ENCODE measurements at places on chromosomes 2 and 18.

DNA sequence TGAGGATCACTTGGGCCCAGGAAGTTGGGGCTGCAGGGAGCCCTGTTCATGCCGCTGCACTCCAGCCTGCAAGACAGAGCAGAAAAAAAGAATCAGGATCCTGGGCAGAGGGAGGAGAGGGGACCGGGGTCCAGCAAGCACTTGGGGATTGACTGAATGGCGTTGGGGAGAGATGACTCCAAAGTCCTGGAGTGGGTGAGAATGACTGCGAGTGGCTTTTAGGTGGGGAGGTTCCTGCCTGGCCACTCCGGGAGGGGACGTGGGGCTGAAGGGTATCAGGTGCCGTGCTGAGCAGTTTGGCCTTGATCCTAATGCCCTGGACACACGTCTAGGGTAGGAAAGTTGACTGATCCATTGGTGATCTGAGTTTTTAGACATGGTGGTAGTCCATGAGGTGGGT lies 3.5 kb upstream of the NFATC1 start:
- DNase-seq: peak; percentile 20

DNA sequence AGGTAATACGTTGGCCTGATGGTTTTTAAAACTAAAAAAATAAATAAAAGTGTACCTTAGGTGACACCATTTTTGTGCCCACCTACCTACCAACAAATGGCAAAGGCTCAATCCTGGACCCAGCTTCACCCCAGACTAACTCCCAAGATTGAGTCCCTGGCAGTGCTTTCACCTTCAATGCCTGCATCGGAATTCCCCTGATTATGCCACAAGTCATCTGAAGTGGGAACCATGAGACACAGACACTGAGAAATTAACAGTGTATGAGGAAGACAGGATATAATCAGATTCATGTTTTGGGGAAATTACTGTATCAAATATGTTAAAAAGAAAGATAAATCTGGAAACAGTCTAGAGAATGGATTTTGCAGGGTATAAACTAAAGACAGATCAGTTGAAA lies 41.6 kb downstream of the ZBTB14 start:
- no peak for DNase-seq

- DNase-seq: no peak
Observed at GRCh38 chr2:166892397-166892796, 4.1 kb downstream of the XIRP2 start.

DNA sequence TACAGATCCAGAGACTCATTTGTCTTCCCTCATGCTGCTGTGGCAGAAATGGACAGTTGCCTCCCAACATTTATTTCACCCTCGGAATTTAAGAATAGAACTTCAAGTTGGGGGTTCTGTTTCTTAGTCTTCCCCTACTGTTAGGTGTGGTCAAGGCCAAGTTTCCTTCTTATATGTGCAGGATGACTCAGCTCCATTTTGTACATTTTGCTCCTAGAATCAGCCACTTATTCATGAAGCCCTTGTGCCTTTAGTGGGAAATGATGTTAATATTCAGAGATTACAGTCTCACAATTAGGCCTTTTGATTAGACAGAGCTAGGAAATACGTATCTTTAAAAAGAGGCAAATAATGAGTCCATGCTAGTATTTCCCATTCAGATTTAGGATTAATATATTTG lies 46.2 kb upstream of the ELOA2 start:
- DNase-seq: no peak

DNA sequence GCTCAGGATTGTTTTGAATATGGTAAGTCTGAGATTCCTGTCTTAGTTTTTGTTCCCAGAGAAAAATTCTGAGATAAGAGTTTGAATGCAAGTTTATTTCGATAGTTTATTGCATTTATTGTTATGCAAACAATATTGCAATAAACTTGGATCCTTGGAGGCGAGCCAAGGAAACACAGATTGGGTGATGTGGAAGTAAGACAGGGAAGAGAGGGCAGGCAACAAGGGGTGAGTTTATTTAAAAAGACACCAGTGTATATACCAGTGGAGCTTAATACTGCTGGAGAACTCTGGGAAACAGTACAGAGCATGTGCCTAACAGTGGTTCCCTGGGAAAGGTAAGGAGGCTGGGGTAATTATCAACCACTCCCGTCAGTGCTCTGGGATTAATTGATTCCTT lies 87.5 kb upstream of the NEDD4L start:
- no peak for DNase-seq

- DNase-seq: no peak
Observed at GRCh38 chr2:202491514-202491913, 115.4 kb downstream of the BMPR2 start.

DNA sequence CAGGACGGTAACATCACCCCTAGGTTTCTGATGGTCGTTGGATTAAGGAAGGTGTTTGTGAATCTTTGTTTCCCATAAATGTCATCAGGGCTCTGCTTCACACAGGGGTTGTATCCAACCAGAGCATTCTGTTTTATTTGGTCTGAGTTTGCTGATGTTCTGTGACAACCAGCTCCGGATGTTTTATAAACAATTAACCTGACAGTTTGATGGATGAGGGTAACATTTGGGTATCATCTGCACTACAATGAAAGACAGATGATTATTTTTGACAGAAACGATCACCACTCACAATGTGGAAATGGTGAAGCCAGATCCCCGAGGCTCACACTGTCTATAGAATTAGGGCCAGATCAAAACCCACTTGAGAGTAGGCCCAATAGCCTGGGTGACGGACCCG lies 107.1 kb downstream of the CDC42EP3 start:
- DNase-seq: no peak

DNA sequence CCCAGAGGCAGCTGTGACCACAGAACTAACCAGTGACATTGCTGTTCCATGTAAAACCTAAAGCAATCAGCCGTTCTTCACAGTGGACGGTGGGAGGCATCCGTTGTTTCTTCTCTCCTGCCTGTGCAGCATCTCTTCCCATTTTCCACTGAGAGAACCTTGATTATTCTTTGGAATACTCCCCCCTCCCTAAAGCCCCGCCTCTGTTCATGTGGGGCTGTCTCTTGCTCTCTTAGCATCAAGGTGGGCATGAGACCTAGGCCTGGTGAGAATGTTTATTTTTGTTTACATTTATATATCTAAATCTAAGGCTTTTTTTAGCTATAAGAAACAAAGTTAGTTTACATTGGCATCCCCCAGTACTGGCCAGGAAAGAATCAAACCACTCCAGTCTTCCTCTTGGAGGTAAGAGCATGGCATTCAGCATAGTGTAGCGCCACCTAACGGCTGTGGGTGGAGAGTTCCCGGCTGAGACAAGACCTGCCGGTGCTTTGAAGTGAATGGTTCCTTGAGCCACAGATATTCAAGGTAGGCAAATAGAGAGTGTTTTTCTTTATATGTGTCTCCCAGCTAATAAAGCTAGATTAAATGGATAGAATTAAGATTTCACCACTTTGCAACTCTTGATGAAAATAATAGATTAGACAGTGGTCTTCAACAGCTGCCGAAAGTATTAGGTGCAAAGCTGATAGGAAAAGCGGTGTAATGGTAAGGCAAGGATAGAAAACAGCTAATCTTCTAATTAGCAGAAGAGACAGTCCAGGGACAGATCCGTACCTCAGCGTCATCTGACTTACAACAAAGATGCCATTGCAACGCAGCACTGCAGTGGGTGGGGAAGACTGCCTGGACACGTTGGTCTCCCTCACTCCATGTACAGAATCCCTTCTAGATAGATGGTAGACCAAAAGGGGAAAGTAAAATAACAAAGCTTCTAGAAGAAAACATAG lies 219.6 kb upstream of the RAB12 start:
- peak; percentile 79 for DNase-seq

GRCh38 chr2:168457190-168457895 lies 1.3 kb downstream of the CERS6 start:
- DNase-seq: no peak

- DNase-seq: no peak
Observed at GRCh38 chr2:19677825-19678518, 223.8 kb downstream of the TTC32 start.

- no peak for DNase-seq
Observed at GRCh38 chr2:176488431-176488830, 219.2 kb downstream of the MTX2 start.

- no peak for DNase-seq
Observed at GRCh38 chr2:234752966-234753365, 198.9 kb upstream of the SH3BP4 start.

DNA sequence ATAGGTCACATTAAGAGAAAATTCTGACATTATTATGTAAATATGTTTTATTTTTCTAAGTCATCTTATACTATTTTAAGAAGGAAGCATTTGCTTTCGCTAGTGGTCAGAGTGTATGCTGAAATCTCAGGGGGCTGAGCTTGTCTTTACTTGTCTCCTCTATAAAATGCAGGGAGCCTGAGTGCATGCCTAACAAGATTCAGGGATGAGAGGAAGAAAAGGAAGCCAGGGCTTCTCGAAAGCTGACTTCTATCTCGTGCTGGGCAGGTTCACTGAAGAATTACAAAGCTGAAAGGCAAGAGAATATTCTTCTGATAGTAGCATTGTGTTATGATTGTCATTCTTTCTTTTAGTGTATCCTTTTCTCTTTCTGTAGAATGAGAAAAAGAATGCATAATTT lies 467.4 kb downstream of the SOX11 start:
- DNase-seq: no peak

DNA sequence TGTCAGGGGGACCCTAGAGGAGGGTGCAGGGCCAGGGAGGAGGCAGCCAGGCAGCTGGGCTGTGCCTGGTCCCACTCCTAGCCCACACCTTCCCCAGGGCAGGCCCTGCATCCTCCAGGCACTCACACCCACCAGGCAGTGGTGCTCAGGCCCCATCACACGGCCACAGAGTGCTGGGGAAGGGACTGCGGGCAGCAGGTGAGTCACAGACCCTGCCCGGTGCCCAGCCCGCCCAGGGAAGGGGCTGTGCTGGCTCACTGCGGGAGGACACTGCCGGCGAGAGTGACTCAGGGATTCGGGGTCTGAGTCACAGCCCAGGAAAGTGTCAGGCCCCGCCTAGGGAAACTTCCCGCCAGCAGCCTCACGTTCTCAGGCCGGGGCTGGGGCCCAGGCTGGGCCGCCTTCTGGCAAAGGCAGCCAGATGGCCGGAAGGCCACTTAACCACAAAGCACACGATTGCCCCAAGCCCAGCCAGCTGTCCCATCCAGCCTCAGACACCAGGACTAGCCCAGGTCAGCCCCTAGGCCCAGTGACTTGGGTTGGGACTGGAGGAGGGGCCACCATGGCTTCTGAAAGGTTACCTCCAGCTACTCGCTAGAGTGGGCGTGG lies 42.2 kb downstream of the BIN1 start:
- peak; percentile 92 for DNase-seq

DNA sequence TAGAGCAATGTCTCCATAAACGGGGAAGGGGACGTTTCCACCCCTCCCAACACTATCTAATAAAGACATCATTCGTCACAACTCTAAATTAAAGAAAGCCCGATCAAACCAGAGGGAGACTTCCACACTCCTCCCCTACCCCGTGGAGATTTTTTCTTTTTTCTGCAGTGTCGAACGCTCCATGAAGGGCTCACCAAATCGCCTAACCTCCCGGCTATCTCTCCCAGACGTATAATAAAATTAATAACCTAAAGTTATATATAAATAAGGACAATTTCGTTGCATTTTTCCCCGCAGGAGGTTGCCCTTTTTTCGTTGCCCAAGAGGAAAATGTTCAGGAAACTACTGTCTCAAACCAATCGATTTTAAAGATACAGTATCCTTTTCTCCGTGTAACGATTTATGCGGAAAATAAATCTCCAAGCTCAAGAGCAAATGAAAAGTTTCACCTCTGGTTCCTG lies 2.4 kb downstream of the EVX2 start:
- no peak for DNase-seq

- no peak for DNase-seq
Observed at GRCh38 chr2:135490376-135490775, 40.6 kb downstream of the ZRANB3 start.

DNA sequence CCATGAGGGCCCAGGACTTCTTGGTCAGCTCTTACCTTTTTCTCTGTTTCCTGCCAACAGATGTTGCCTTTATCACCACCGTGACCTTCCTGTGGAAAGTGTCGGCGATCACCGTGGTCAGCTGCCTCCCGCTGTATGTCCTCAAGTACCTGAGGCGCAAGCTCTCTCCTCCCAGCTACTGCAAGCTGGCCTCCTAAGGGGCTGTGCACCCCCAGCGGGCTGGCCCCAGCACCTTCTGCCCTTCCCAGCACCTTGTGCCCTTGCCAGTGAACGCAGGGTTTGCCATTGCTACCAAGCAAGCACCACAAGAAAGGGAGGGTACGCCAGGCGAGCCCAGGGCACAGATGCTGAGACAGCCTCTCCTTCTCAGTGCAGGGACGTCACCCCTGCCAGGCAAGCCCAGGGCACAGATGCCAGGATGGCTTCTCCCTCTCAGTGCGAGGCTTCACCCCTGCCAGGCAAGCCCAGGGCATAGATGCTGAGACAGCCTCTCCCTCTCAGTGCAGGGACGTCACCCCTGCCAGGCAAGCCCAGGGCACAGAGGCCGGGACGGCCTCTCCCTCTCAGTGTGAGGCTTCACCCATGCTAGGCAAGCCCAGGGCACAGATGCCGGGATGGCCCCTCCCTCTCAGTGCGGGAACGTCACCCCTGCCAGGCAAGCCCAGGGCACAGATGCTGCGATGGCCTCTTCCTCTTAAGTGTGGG lies 18.4 kb upstream of the NFATC1 start:
- DNase-seq: no peak

DNA sequence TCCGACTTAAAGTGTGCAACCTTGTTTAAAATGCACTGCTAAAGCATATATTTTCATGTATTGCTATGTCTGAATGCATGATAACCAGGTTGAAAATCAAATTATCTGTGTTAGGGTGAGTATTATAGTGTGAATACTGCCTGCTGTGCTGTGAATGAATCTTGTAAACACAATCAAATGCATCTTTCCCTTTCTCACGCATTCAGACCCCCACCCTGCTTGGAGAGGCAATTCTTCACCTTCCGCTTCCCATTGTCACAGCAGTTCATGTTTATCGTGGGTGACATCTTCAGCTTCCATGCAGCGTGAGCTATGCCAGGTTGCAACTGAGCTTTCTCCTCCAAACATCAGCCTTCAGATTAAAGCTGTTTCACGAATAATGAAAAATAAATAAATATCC lies 418.0 kb downstream of the MEIS1 start:
- no peak for DNase-seq

GRCh38 chr2:203592470-203592869 lies 57.4 kb upstream of the RAPH1 start:
- DNase-seq: no peak

DNA sequence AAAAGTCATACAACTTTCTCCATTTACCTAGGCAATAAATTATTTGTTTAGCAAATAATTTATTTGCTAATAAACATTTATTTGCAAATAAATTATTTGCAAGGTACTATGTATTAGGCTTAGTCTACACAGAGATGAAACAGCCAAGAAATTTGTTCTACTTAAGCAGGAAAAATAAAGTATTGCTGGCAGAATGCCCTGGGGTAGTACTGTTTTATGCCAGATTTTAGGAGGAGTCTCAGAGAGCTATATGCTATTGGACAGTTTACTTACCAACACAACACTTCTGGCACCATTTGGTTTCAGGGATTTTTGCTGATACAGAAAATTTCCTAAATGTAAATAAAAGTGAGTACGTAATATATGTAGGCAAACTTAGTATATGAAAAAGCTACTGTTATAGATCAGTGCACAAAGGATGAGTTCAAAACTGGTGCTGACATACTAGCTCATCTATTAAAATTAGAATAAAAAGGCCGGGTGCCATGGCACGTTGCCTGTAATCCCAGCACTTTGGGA lies 23.2 kb upstream of the CDKL4 start:
- DNase-seq: no peak

- peak; percentile 62 for DNase-seq
Observed at GRCh38 chr2:147082850-147083522, 761.8 kb upstream of the ACVR2A start.

GRCh38 chr2:67038195-67038594 lies 358.9 kb upstream of the ETAA1 start:
- DNase-seq: no peak
